ENCODE measurements at places on chromosomes 11 and 22. TPM values are rescaled to one million over a fixed set of nuclear protein-coding genes. Genes with fewer than 3 reads are reported as not detected.

The CDC42EP2 gene
- total RNA-seq = 8.5 TPM

- H3K36me3 ChIP-seq = no peaks in the 10 kb centered on the region
- peaks cover 10% of the 10 kb centered on the region for H3K4me1 ChIP-seq
- no peaks in the 10 kb centered on the region for H3K27me3 ChIP-seq
- no peak for DNase-seq
- H3K27ac ChIP-seq = peak overlapping the region; percentile 78
Observed at GRCh38 chr11:80521592-80521991, 1080.8 kb upstream of the TENM4 start.

DNA sequence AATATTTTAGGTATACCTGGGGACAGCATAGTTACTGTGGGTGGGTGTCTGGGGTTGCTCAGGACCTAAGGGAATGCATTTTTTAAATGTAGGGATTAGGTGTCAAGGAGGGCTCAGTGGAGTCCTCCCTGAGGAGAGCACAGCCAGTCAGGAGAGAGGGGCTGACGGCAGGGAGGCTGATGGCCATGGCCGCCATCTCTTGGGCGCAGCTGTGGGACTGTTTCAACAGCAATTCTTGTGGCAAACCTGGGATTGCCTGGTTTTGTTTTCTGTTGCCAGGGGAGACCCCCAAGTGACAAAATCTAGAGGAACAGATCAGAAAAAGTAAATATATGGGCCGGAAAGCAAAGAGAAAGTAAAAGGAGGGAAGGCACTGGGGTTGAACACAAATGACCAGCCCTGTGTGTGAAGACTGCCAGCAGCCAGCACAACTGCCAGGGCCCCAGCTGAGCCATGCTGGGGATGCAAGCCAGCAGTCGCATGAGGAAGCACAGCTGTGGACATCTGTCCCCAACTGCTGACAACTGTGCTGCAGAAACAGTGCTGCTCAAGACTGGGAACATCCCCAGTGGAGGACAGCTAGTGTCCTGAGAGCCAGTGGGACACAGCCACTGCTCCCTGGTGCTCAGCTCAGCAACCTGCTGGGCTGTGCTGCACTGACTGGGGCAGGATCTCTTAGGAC lies 10.5 kb downstream of the MIF start:
- H3K36me3 ChIP-seq = peaks cover 2% of the 10 kb centered on the region
- DNase-seq = no peak
- no peaks in the 10 kb centered on the region for H3K27me3 ChIP-seq
- peaks cover 2% of the 10 kb centered on the region for H3K4me1 ChIP-seq

DNA sequence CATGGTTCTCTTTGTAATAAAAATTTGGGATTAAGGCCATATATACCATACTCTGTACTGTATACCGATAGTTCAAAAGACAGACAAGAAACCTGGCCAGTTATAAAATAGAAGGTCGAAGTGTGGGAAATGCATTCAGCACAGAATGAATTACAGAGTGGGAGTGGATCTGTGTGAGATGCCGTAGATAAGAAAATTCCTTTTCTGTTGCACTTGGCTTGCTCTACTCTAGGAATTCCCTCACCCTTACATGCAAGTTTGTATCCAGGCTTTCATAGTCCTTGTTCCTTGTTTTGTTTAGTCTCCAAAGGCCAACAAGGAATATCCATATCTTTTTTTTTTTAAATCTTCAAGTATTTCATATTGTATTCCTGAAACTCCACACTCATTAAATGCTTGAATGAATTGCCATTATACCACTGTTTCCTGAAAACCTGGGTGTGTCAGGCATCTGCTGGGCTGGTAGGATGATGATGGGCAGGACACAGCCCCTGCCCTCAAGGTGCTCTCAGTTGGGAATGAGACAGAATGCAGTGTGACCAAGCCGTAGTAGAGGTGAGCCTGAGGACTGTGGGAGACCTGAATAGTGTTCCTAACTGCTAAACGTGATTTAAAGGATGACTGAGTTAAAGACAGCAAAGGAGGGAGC lies 53.5 kb downstream of the TEAD1 start:
- peaks cover 34% of the 10 kb centered on the region for H3K4me1 ChIP-seq
- H3K27ac ChIP-seq = no peak overlapping the region

- H3K27ac ChIP-seq = no peak overlapping the region
- DNase-seq = no peak
- H3K27me3 ChIP-seq = no peaks in the 10 kb centered on the region
- H3K4me3 ChIP-seq = no peak overlapping the region
- no peaks in the 10 kb centered on the region for H3K36me3 ChIP-seq
- H3K4me1 ChIP-seq = no peaks in the 10 kb centered on the region
Observed at GRCh38 chr11:91822805-91823204, 401.8 kb upstream of the FAT3 start.

GRCh38 chr11:44261800-44262591 lies 47.9 kb downstream of the ALX4 start:
- no peak overlapping the region for H3K4me3 ChIP-seq
- no peaks in the 10 kb centered on the region for H3K27me3 ChIP-seq
- no peak for DNase-seq
- H3K4me1 ChIP-seq = no peaks in the 10 kb centered on the region
- H3K36me3 ChIP-seq = no peaks in the 10 kb centered on the region

GRCh38 chr22:33917744-33918406 lies 2.4 kb downstream of the LARGE1 start:
- H3K36me3 ChIP-seq = no peaks in the 10 kb centered on the region
- H3K27me3 ChIP-seq = no peaks in the 10 kb centered on the region
- H3K4me1 ChIP-seq = no peaks in the 10 kb centered on the region
- no peak for DNase-seq
- H3K27ac ChIP-seq = no peak overlapping the region

The MGAT3 gene
- 1.1 TPM for total RNA-seq

DNA sequence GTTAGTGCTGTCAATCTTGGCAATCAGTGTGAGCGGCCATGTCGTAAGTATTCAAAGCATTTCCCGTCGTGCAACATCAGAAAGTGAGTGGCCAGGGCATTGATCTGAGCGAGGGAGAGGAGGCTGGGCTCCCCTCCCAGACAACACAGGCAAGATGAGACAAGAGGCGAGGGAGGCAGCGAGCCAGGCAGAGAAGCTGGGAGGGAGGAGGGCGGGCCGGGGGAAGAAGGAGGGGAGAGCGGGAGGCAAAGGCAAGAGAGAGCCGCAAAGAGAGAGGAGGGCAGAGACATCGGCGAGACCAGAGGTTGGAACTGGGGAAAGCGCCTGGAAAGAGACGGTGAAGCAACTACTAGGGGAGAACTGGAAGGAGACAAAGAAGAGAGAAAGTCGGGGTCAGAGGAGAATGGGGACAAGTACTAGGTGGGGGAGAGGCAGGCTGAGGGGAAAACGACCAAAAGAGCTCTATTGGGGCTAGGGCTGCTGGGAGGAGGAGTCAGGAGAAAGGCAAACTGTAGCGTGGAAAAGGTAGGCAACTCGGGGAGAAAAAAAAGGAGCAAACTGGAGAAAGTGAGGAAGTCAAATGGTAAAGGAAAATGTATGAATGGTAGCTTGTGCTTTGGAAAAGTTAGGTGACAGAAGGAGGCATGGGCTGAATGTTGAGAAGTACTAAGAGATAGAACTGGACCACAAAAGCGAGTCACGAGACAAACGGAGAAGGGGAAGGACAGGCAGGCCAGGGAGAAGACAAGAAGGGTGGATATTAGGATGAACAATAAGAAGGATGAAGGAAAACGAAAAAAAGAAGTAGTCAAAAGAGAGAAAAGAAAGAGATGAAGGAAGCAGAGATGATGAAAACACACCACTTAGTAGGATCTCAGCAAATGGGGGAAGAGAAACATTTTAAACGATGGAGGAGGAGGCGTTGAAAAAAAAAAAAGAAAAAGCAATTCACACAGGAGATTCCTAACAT lies 130.5 kb upstream of the C11orf58 start:
- no peak for DNase-seq
- H3K4me3 ChIP-seq = peak overlapping the region; percentile 78
- H3K27ac ChIP-seq = peak overlapping the region; percentile 16
- no peaks in the 10 kb centered on the region for H3K36me3 ChIP-seq
- H3K4me1 ChIP-seq = peaks cover 13% of the 10 kb centered on the region

The OR8D1 gene
- not detected for total RNA-seq

The VSTM5 gene
- not detected for total RNA-seq

The PRSS23 gene
- 253 TPM for total RNA-seq

DNA sequence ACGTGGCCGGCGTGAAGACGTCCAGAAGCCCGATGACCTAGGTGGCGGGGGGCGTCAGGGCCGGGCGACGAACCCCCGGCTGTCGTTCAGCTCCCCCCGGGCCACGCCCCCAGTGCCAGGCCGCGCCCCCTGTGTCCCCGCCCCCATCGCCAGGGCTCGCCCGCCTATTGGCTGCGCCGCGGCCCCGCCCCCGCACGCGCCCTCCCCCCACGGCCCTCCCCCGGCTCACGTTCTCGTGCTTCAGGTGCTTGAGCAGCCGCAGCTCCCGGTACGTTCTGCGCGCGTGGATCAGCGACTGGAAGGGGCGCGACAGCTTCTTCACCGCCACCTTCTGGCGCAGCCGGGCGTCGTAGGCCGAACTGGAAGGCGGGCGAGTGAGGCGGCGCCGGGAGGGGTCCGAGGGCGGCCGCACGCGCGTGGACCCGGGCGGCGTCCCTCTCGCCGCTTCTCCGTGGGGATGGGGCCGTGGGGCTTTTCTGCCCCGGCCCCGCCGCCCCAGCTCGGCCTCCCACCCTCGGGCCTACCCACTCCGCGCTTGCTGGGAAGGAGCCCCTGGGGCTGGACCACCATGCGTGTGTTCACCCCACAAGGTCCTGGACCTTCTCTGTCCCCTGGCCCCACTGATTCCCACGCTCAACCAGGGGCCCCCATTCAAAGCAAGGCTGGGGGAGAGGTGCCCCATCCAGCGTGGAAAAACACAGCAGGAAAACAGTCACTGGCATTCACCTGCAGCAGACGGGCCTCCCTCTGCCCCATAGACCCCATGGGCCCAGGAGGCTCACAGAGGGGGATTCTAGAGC lies 2.4 kb downstream of the MAPK11 start:
- no peaks in the 10 kb centered on the region for H3K27me3 ChIP-seq
- peak overlapping the region; percentile 65 for H3K4me3 ChIP-seq
- no peak overlapping the region for H3K27ac ChIP-seq
- H3K36me3 ChIP-seq = no peaks in the 10 kb centered on the region
- no peak for DNase-seq
- H3K4me1 ChIP-seq = peaks cover 32% of the 10 kb centered on the region

DNA sequence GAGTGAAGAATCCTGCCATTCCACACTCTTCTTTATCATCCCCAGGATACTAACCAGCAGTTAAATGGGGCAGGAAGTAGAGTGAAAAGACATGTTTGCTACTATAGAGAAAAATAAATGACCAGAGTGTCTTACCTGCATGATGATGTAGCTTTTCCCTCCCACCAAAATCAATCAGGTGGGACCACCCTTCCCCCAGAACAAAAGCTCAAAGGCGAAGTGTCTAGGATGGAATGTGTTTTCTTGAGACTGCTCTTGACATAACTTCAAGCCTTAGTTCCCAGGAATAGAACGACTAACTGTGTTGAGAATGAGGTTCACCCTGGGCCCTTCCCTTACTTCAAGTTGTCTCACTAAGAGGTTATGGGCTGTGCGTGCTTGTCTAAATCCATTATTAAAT lies 339.2 kb upstream of the CCDC90B start:
- no peaks in the 10 kb centered on the region for H3K4me1 ChIP-seq
- no peak overlapping the region for H3K27ac ChIP-seq
- no peak for DNase-seq
- H3K27me3 ChIP-seq = no peaks in the 10 kb centered on the region

The FOLH1 gene
- 0.63 TPM for total RNA-seq

DNA sequence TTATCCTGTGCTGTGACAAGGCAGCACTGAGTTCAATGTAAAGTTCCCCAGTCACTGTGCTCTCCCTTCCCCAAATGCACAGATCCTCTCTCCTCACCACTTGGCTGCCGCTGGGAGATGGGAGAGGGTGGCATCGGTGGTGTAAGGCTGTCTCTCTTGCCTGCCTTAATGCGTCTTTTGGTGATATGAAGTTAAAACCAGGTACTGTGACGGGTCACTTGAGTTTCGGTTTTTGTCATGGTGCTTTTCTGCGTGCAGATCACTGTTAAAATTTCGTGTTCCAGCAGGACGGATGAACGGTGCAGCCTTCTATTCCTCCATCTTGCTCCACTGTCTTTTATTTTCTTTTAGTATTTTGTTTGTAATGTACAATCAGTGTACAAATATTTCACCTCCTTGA lies 18.6 kb downstream of the GLB1L2 start:
- H3K36me3 ChIP-seq = no peaks in the 10 kb centered on the region
- H3K27me3 ChIP-seq = no peaks in the 10 kb centered on the region
- no peak for DNase-seq
- no peak overlapping the region for H3K27ac ChIP-seq
- no peaks in the 10 kb centered on the region for H3K4me1 ChIP-seq

DNA sequence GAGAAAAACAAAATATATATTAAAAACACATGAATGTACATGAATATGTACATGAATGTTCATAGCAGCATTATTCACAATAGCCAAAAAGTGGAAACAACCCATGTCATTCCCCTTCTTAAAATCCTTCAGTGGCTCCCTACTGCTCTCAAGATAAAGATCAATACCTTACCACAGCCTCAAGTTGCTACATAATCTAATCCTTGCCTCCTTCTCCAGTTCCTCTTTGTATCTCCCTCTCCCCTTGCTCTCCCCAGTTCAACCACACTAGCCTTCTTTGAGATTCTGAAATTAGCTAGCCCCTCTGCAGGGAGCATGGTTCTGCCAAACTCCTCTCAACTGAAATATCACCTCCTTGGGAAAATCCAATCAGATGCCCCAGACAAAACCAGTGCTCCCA lies 28.1 kb downstream of the MTMR2 start:
- DNase-seq = no peak
- H3K36me3 ChIP-seq = no peaks in the 10 kb centered on the region
- H3K27me3 ChIP-seq = no peaks in the 10 kb centered on the region

GRCh38 chr11:68037411-68038225 lies 1.2 kb upstream of the TCIRG1 start:
- no peaks in the 10 kb centered on the region for H3K27me3 ChIP-seq
- no peak for DNase-seq
- H3K4me3 ChIP-seq = no peak overlapping the region
- H3K36me3 ChIP-seq = peaks cover 19% of the 10 kb centered on the region

GRCh38 chr11:12689029-12689755 lies 15.0 kb downstream of the TEAD1 start:
- H3K4me3 ChIP-seq = no peak overlapping the region
- H3K27me3 ChIP-seq = no peaks in the 10 kb centered on the region
- H3K27ac ChIP-seq = no peak overlapping the region
- H3K4me1 ChIP-seq = peaks cover 34% of the 10 kb centered on the region

- no peaks in the 10 kb centered on the region for H3K4me1 ChIP-seq
- no peak overlapping the region for H3K27ac ChIP-seq
- H3K4me3 ChIP-seq = peak overlapping the region; percentile 41
- H3K36me3 ChIP-seq = no peaks in the 10 kb centered on the region
- no peaks in the 10 kb centered on the region for H3K27me3 ChIP-seq
Observed at GRCh38 chr11:95242091-95242844, 11.3 kb upstream of the SESN3 start.

- no peak overlapping the region for H3K27ac ChIP-seq
- no peaks in the 10 kb centered on the region for H3K27me3 ChIP-seq
- no peaks in the 10 kb centered on the region for H3K36me3 ChIP-seq
Observed at GRCh38 chr11:125517116-125517770, 21.2 kb upstream of the FEZ1 start.

The MUC5B gene
- not detected for total RNA-seq

GRCh38 chr11:43392713-43393112 lies 34.0 kb downstream of the TTC17 start:
- no peaks in the 10 kb centered on the region for H3K4me1 ChIP-seq
- no peak overlapping the region for H3K27ac ChIP-seq
- H3K36me3 ChIP-seq = peaks cover 24% of the 10 kb centered on the region
- no peak overlapping the region for H3K4me3 ChIP-seq
- DNase-seq = no peak
